NCI-H2081 treated with DMSO at 0.1 percent for 48 hours (cell line): ENCODE measurements at places on chromosomes 1 and 21.
A peak's percentile ranks its signal among the peaks of the same experiment; 100 is the strongest.

- peak; percentile 51 for DNase-seq
These were observed 15.5 kb downstream of the MEAF6 start for GRCh38 chr1:37498872-37499617.

GRCh38 chr1:94245747-94246438, 8.5 kb upstream of the ARHGAP29 start:
- no peak for DNase-seq

- DNase-seq = no peak
These were observed 13.5 kb upstream of the CHI3L1 start for GRCh38 chr1:203199816-203200571.

GRCh38 chr1:53639251-53639763, 99.7 kb downstream of the GLIS1 start:
- DNase-seq = no peak

DNA sequence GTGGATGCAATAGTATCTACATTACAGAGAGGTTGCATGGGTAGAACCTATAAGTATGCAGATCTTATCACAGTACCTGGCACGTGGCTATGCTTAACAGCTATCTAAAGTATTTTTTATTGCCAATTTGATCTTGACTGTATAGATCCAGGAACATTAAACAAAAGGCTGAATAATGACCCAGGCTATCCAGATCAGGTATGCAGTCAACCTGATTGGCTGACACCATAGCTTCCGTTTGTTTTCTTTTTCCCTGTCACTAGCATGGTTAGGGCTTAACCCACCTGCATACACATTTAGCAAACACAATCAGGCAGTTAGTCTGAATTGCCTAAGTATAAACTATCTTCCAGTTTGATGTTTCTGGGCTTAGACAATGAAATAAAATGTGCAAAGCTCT, 264.9 kb upstream of the PLXNA2 start:
- no peak for DNase-seq

GRCh38 chr21:44618504-44618903, 6.6 kb downstream of the KRTAP10-8 start:
- DNase-seq = no peak

GRCh38 chr1:84278905-84279304, 22.6 kb upstream of the SAMD13 start:
- no peak for DNase-seq

DNA sequence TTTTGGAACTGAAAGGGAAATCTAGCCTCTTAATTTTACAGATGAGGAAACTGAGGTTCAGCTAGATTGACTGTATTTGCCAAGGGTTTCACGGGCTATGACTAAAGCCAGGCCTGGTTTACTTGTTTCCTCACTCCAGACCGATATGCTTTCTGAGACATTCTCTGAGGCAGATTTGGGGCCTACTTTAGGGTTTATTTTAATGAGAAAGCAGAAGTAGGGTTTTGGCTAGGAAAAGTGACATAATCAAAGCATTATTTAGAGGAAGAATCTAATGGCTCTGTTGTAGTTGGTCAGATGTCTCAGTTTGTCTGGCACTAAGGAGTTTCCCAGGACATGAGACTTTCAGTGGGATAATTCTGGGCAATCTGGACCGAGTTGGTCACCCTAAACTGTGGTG, 1.5 kb upstream of the RPTN start:
- DNase-seq = no peak

DNA sequence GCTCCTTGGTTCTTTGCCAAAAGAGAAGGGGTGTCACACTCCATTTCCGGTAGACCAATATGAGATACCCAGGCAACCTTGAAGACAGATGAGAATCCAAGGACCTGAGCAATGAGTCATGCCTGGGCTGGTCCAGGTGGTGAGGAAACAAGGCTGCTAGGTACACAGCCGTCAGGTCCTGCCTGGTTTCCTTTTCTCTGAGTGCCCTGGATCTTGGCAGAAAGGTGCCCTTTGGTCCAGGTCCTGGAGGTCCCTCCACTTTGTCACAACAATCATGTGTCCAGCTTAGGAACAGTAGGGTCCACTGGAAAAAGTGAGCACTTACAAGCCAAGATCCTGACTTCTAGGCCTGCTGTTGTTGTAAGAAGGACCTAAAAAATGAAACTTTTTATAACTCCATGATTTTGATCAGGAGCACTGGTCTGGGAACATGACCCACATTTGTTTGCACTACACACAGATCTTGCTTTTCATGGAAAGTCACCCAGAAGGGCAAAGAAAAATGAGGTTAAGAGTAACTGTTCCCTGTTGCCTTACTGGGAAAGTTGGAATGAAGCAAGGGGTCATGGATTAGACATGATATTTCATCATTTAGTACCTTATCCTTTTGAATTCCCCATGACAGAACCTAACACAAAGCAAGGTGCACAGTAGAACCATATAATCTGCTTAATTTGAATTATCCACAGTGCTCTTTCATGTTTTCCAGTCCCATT, 94.7 kb downstream of the PAPPA2 start:
- DNase-seq = no peak

DNA sequence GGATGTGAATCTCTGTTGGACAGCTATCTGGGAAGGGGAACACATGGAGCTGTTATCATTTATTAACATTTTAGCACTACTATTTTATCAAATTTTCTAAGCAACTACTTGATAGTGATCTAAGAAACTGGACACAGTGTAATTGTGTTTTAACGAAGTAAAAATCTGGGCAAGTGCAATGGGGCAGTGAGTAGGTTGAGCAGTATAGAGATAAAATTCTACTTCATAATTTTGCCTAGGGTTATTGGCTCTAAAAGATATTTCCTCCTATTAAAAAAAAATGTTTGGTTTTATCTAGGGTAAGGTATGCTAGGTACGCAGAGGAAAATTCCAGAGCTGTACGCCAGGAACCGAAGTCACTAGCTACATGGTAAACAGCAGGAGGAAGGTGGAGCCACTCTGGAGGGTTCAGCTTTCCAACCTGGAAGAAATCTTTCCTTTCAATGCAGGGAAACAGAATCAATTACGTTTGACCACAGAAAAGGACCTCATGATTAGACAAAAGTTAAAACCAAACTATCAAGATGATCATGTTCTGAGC, 43.3 kb downstream of the BCAR3 start:
- DNase-seq = no peak

DNA sequence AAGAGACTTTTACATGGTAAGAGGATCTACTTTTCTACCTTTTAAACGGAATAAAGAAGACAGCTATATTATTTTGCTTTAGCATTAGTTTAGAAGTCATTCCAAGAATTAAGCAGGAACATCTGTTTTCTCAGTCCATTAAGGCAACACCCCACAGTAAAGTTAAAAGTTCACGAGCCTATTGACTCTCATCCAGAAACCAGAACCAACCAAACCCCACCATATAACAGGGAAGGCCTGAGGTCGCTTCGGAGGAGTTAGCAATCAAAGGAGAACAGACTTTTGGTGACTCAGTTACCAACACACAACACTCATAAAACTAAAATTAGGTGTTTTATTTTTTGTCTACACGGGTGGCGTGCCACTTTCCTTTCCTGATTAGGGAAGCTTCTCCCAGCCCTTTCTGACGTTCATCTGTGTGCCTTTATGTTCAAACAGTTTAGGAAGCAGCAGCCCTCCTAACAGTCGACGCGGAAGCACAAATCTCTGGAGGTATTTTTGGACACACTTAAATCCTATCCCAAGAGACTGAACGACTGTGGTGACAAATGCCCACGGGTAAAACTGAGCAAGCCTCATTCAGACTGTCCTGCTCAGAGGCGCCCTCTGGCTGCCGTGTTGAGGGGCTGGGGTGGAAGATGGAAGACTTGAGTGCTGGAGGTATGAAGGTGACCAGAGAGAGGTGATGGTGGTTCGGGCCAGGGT, 8.6 kb upstream of the PLA2G2C start:
- no peak for DNase-seq

- DNase-seq = no peak
These were observed 100.5 kb upstream of the S1PR1 start for GRCh38 chr1:101136271-101136670.

GRCh38 chr1:19067912-19068638, 111.6 kb upstream of the IFFO2 start:
- DNase-seq = no peak

DNA sequence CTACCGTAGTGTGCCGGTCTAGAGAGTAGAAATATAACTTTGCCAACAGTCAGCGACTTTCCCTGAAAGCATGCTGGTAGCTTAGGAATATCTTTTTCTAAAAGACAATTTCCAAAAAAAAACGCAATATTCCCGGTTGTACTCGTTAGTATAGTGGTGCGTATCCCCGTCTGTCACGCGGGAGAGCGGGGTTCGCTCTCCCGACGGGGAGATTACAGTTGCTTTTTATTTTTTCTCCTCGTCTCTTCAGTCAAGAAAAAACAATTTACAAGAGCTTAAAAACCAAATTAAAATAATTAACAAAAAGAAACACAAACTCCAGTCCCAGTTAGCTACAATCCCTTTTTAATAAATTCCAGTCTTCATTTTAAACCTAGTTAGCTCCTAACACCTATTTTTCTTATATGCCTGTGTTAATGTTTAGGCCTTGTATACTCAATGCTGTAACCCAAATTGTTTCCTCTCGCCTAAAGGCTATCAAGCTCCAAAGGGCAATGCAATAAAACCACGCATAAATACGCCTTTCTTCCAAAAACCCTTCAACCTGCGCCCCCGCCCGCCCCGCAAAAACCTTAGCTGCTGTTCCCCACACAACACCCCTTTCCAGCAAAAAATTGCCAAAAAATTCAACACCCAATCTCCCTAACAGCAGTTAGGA, 7.8 kb downstream of the HSPA6 start:
- no peak for DNase-seq

GRCh38 chr1:202315576-202316168, 26.1 kb downstream of the UBE2T start:
- DNase-seq = peak; percentile 87

DNA sequence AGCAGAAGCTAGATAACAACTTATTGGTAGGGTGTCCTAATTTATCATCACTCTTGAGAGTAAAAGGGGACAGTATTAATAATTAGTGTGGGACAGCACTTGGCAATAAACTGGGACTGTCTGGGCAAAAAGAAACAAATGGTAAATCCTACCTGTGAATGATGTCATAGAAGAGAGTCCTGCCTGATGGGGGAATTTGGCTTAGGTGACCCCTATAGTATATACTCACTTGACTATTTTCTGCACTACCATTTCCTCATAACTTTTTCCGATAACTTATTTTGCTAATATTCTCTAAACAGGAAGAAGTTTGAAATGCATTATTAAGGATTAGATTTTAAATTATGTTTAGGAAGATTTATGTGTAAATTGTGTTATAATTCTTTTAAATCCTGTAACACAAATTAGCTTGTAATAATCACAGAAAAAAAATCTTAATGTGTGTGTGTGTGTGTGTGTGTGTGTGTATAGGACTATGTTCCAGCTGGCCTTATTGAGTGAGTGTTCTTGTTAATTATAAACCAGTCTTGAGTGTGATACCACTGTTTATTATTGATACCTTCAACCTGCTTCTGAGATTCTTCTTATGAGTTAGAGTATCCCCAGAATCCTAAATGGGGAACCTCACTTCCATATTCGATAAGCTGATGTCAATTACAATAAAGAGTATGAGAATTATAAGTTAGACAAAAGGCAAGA, 144.2 kb upstream of the C1orf105 start:
- DNase-seq = no peak

GRCh38 chr1:228084325-228084724, 1.8 kb downstream of the ARF1 start:
- no peak for DNase-seq
